ENCODE measurements at places on chromosomes 3 and 15. TPM values are rescaled to one million over a fixed set of nuclear protein-coding genes. Genes with fewer than 3 reads are reported as not detected.
A peak's percentile ranks its signal among the peaks of the same experiment; 100 is the strongest.

DNA sequence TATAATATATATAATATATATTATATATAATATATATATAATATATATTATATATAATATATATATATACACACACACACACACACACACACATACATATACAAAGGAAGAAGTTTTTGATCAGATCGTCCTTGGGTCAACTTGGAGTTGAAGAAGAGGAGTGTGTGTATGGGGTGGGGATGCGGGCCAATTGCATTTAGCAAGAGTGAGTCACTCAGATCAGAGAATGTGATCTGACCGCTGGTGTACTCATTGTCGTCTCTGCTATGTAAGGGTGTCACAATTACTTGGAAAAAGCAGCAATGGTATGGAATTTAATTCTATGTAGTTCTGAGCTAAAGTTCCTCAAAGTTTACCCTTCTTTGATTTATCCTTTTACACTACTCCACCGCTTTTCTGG is 4.6 kb upstream of the VGLL3 start:
- DNase-seq, result no peak

- peak; percentile 76 for DNase-seq
Measured at GRCh38 chr15:77659350-77660321, 26.9 kb upstream of the LINGO1 start.

GRCh38 chr3:142433110-142433509 is 14.7 kb downstream of the XRN1 start:
- no peak for DNase-seq

DNA sequence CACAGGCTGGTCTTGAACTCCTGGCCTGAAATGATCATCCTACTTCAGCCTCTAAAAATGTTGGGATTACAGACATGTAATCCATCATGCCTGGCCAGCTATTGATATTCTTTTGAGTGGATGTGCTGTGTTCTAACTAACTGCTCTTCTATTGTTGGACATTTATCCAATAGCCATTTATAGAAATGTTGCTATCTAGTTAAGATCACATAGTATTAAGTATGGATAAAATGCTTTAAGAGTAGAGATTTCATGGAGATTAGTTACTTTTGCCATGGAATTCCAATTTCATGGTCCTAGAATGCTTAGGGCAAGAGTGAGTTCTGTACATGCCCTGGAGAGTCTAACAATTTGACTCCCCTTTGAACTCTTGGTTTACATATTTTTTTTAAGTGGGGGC is 10.9 kb downstream of the FAM81A start:
- no peak for DNase-seq

GRCh38 chr3:112860898-112861297 is 14.2 kb upstream of the CD200R1L start:
- DNase-seq, result no peak

DNA sequence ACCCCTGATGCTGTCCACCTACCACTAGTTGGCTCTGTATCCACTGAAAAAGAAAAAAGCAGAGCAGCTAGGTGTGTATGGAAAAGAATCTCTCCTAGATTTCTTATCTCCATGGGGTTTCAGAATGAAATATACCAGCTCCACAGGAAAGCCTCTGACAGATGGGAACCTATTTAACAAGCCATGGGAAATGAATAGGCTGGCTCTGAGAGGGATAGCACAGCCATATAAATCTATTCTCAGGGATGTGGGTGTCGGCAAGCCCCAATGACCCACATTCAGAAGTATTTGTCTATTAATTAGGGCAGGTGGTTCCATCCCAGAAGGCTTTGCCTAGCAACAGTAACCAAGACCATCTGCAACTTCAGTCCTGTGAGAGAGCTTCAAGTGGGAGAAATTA is 694.1 kb downstream of the AGBL1 start:
- no peak for DNase-seq

DNA sequence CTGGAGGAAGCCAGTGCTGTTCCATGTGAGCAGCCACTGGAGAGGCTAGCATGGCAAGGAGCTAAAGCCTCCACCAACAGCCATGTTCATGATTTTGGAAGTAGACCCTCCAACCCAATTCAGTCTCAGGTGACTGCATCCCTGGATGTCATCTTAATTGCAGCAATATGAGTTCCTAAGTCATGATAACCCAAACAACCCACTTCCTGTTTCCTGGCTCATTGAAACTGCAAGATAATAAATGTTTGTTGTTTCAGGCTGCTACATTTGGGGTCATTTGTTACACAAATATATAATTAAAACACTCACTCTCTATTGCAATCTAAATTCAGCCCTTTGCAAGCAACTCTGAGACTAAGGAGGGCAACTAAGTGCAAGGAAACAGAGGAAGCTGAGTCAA is 62.4 kb upstream of the SLC24A5 start:
- no peak for DNase-seq

DNA sequence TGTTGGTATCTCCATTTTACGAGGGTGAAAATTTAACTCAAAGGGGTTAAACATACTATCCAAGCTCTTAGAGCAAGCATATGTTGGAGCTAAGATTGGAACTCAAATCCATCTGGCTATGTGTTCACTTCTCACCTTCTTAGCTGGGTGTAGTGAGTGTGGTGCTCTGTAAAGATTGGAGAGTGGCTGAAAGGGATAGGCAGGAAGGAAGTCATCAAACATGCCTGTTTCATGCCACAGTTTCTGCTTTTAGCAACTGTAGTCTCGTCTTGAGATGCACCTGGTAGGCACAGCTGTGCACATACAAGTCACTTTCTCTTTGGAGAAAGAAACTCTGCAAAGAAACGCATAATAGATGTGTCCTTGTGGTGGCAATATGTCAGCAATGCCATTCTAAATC is 189.1 kb upstream of the MDFIC2 start:
- no peak for DNase-seq

- DNase-seq, result no peak
Measured at GRCh38 chr15:73899197-73900094, 26.1 kb downstream of the TBC1D21 start.

GRCh38 chr3:186826410-186826975 is 16.0 kb upstream of the ADIPOQ start:
- DNase-seq, result no peak

DNA sequence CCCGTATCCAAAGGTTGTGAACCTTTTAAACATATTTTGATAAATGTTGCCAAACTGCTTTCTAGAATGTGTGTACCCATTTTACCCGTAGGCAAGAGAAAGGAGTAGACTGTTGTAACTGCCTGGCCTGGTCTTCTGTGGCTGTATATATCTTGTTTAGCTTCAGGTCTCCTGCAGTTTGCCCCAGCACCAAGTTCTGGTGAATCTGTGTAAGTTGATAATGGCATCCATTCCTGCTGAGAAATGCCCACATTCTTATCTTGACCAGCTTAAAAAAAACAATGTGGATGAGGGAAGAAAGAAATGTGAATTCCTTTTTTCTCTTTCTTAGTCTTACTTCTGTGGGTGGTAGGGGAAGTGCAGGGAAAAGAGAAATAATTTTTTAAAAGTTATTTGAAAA is 53.3 kb upstream of the TLE3 start:
- DNase-seq, result no peak

- no peak for DNase-seq
Measured at GRCh38 chr15:50075319-50075718, 43.7 kb downstream of the ATP8B4 start.

DNA sequence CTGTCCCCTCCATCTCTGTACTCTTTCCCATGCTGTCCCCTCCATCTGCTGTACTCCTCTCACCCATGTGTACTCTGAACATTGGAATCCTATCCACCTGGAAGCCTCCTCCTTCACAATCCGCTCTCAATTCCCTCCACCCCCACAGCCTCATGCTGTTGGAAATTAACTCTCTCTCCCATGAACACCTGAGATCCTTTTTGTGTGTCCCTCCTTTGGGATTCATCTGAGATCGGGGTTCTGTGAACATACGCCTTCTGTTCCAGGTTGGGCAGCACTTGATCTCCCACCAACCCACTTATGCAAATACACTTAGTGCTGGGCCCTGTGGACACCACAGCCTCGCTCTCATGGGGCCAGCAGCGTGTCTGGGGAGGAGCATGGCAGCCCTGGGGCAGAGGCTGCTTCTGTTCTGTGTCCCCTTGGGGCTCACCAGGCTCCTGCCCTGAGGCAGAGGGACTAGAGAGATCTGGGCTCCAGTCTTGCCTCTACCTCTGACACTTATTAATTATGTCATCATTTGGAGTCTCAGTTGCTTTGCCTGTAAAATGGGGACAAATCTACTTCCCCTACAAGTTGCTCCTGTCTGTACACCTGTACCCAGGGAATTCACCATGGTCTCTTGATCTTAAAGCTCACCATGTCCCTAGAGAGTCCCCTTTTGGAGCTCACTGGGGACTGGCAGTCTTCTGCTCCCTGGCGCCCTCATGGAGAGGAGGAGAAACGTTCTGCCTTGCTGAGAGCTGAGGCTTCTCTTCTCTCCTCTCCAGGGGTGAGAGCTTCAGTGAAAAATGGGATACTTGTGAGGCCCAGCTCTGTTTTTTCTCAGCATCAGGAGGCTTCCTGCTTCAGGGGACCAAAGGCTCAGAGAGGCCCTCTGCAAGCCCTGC is 42.7 kb downstream of the ITGA11 start:
- DNase-seq, result no peak

- DNase-seq, result no peak
Measured at GRCh38 chr3:12073106-12073505, 68.9 kb downstream of the SYN2 start.

GRCh38 chr3:110495201-110495927 is 576.3 kb upstream of the NECTIN3 start:
- no peak for DNase-seq

- peak; percentile 45 for DNase-seq
Measured at GRCh38 chr3:123143669-123144411, 57.9 kb upstream of the SEC22A start.

GRCh38 chr15:94793207-94793606 is 561.8 kb downstream of the MCTP2 start:
- no peak for DNase-seq

DNA sequence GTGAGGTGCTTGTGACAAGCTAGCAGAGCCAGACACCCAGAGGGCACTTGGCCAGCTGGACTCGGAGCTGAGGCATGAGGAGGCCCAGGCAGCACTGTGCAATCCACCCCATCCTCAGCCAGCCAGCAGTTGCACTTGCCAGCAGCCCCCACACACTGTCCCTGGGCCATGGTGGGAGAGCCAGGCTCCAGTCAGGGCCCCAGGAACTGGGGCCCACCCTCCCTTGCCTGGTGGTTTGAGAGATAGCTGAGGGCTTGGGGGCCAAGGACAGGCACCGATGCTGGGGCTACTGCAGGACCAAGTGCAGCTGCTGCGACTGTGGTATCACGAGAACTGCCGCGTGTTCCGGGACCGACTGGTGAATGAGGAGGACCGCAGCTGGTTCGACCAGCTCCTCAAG is 63.5 kb downstream of the DNAH1 start:
- no peak for DNase-seq

- no peak for DNase-seq
Measured at GRCh38 chr15:41231422-41232226, 556 bp downstream of the CHP1 start.

GRCh38 chr3:44029100-44029499 is 212.6 kb upstream of the TOPAZ1 start:
- no peak for DNase-seq

DNA sequence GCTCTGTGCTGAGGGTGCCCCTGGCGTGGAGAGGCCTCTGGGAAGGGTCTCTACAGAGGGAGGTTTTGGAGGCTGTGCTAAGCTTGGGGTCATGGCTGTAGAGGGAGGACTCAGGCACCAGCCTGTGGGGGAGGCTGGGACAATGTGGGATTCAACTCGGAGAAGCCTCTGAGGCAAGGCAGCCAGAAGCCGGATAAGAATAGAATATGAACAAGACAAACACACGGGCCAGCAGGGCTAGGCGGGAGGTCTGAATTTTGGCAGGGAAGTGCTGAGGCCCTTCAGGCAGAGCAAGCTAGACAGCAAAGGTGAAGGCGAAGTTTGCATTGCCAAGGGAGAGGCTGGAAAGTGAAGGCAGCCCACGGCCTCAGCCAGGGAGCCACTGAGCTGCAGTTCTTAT is 612.1 kb upstream of the NR2F2 start:
- no peak for DNase-seq

DNA sequence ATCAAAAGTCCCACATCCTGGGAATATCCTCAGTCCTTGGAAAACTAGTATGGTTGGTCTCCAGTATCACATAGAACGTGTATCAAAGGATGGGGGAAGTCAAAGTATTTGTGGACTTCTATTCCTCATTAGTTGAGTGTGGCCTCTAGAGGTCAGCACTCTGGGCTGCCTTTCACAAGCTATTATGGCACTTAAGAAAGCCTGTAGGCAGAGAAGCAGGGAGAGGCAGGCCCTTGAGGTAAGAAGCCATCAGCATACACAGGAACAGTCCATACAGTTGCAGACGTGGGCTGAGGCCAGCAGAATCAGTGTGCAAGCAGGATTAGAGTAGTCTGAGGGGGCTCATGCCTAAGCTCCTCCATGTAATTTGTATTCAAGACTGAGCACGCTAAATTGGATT is 341.7 kb downstream of the CLSTN2 start:
- DNase-seq, result no peak

DNA sequence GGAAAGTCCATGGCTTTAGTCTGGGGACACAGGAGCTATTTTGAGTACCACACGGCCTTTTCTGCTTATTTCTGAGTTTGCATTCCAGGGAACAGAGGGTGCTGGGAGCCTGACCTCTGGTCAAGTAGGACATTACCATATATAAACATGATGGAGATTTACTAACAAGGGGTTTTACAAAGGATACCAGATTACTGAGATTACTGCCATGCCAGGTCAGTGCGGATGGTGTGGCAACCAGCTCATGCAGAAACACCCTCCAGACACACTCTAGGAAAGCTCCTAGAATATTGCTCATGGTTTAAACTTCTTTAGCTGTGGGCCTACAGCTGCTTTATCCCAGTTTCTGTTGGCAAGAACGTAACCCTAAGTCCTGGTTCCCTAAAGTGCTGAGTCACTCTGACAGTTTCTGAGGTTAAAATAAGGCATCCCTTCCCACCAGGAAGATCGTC is 54.3 kb upstream of the AGTR1 start:
- no peak for DNase-seq

DNA sequence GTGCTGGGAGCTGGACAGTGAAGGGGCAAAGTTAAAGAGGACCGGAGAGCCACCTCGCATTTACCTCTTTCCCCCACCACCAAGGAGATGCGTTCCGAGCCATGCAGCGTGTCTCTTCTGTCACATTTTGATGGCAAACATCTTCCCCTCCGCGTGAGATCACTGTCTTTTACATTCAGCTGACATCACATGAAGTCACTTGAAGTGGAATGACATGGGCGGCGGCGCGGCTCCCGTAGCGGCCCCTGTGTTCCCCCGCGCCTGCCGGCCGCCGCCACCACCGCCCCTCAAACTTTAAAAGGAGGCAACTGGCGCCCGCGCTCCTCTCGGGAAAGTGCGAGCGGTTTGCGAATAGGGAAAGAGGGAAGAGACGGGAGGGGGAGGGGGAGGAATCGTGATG is at the start of gene FEZF2:
Gene FEZF2, minus strand, starts transcription at position 336 of the 400 bp plus-strand sequence. CDS start 682 bp downstream, outside the sequence.
- no peak for DNase-seq

The MED12L gene
- total RNA-seq, result 0.82 TPM

The GAP43 gene
- total RNA-seq, result 0.19 TPM

The ACVR2B gene
- 11.2 TPM for total RNA-seq

The FETUB gene
- total RNA-seq, result not detected
